ENCODE measurements at places on chromosomes 1 and 21. TPM values are rescaled to one million over a fixed set of nuclear protein-coding genes. Genes with fewer than 3 reads are reported as not detected.

- ATAC-seq: no peak
These were observed 80.9 kb downstream of the PCBP3 start for GRCh38 chr21:45724345-45724961.

DNA sequence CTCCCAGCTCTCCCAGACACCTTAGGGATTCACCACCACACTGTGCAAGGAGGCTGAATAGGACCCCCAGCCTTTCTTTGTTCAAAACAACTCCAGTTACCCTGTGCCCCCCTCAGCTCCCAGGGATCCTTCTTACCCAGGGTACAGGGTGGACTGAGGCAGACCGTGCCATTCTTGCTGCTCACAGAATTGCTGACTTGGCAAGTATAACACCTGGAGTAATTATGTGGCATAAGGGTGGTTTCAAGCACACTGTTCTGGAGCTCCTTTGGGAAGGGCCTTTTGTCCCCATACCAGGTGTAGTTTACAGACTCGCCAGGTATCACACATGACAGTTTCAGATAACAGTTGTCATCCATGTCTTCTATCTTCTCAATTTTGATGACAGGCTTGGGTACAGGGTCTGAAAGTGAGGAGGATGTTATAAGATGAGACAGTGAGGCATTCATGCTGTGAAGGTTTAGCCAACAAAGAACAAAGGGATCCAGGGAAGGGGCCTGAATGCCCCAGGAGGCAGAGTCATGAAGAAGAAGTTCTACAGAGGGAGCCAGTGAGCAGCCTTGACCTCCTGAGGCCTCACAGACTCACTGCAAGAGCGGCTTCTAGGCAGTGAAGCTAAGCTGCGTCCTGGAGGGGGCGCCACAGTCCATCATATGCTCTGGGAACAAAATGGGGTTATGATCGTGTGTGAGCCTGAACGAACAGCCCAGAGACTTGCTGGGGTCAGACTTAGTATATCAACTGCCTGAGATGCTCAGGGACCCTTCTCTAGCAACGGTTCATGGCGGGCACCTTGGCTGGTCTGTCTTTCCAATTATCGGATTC, 30.3 kb downstream of the CD48 start:
- ATAC-seq: peak; percentile 95

DNA sequence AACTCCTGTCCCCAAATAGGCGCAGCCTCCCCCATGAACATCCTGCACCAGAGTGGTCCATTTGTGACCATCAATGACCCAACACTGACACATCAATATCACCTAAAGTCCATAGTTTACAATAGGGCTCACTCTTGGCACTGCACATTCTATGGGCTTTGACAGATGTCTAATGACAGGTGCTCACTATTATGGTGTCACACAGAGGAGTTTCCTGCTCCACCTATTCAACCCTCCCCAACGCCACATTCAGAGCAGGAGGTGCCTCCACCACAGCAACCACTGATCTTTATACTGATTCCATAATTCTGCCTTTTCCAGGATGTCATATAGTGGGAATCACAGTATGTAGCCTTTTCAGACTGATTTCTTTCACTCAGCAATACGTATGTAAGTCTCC, 24.2 kb downstream of the GNG4 start:
- ATAC-seq: peak; percentile 71

- no peak for ATAC-seq
These were observed 1.7 kb upstream of the DMRTA2 start for GRCh38 chr1:50424884-50425375.

- ATAC-seq: peak; percentile 67
These were observed 4.9 kb downstream of the RGS1 start for GRCh38 chr1:192580351-192580962.

DNA sequence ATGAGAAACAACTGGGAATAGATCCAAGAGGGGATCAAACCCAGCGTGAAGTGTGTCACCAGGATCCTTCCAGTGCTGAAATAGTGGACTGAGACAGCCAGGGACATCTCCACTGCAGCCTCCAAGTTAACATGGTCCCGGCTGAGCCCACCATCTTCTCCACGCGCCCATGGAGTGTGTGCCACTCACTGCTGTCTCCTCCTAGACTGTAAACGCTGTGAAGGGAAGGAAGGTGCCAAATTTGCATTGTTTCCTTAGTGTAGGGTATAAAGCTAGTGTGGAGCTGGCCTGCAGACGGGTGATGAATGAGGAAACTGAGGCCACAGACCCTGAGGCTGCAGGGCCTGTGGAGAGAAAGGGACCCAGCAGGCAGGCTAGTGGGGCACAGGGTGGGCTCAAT, 183.6 kb downstream of the FOXD2 start:
- no peak for ATAC-seq

DNA sequence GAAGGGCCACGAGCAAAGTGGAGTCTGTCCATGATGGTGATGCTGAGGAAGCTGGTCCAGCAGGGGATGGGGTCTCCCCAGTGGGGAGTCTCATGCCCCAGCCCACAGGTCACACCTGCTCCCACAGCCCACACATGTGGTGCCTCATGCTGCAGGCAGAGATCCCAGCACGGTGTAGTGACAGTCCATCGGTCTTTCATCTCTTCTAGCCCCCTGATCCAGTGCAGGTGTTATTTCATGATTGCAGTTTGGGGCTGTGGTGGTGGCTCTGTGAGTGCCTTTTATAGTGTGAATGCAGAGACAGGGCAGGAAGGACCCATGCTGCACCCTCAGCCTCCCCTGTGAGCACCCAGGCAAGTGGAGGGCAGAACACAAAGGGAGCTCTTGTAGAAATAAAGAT, 45.0 kb downstream of the UBASH3A start:
- no peak for ATAC-seq

DNA sequence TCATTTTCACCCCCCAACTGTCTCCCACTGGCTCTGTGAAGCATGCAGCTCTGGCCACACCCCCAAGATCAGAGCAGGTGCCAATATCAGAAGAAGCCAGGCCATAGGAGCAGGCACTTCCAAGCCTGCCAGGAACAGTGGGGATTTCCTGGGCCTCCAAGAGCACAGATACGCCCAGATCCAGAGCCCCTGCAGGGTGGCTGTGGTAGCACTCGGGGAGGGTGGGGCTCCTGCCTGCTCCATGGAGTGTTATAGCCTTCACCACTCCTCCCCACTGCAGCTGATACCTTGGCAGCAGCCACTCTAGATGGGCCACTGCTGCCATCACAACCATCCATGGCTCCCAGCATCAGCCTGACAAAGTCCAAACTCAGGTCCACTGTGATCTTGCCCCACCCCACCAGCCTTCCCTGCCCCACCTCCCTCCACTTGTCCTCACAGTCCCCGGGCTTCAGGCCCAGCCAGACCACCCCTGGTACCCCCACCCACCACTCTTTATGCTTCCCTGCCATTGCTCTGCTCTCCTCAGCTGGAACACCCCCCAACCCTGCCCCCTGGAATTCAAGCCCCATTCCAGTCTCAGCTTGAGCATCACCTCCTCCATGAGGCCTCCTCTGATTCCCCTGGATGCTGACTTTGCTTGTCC, 448.3 kb downstream of the MATN1 start:
- no peak for ATAC-seq

GRCh38 chr1:67736750-67737149, 51.7 kb downstream of the GADD45A start:
- no peak for ATAC-seq

GRCh38 chr21:41188486-41189149, 20.7 kb downstream of the BACE2 start:
- ATAC-seq: peak; percentile 6

PLEKHA6 gene
- total RNA-seq: 11.1 TPM

FALEC gene
- total RNA-seq: 1.6 TPM

GUCA2B gene
- total RNA-seq: not detected

DNA sequence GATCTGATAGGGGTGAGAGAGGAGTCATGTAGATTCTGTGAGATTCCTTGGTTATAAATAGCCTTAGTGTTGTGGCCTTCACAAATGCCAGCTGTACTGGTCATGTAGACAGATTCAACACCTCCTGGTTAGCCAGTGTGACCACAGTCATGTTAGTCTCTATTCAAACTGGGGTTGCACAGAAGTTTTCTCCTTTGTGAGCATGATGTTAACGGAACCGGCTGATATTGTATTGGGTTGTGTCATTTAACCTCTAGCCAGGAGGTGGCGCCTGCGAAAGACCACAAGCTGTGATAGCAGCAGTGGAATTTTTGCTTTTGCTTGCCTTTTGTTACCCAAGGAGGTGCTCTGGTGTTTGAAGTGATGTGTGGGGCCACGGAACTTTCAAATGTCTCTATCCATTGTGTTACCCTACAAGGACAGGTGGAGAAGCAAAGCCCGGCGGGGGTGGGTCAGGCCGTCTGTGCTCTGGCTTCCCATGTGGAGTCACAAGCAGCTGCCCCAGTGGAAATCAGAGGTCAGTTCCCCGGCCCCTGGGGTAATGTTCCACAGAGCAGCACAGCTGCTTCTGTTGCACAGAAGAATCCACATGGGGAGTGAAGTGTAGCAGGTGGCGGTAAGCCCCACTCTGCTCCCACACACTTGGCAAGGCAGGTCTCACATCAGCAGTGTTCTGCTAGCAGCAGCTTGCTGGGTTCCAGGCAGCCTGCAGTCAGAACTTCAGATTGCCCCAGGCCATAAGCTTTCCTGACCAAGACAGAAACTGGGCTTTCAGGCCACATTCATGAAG, 112.6 kb downstream of the ADAMTS1 start:
- ATAC-seq: peak; percentile 38

DNA sequence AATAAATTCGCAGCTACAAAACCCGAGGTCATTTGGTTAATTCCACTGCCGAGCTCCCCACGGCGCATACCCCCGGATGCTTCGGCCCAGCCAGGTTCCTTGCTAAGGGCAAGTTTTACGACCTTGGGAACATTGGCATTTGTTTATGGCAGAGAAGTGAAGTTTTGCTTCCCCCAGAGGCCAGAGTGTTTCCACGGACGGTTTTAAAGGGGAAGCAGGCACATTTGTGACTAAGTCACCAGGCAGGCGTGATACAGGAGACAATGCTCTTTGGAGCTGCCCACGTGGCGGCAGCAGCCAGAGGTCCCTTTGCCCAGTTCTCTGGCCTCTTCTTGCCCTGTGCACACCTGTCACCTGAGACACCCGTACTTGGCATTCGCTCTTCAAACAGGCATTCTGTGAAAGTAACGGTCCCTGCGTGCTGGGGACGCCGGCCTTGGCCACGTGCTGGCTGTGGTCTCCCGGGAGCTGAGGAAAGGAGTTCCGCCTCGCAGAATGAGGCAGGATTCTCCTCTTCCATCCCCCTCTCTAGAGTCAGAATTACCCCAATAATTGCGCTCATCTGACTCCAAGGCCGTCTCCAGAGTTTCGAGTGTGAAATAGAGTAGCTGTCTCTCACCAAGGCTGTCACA, 138.3 kb downstream of the PRDM16 start:
- ATAC-seq: no peak

FAM131C gene
- 0.80 TPM for total RNA-seq

GRCh38 chr1:170735366-170736263, 71.7 kb downstream of the PRRX1 start:
- ATAC-seq: no peak

DNA sequence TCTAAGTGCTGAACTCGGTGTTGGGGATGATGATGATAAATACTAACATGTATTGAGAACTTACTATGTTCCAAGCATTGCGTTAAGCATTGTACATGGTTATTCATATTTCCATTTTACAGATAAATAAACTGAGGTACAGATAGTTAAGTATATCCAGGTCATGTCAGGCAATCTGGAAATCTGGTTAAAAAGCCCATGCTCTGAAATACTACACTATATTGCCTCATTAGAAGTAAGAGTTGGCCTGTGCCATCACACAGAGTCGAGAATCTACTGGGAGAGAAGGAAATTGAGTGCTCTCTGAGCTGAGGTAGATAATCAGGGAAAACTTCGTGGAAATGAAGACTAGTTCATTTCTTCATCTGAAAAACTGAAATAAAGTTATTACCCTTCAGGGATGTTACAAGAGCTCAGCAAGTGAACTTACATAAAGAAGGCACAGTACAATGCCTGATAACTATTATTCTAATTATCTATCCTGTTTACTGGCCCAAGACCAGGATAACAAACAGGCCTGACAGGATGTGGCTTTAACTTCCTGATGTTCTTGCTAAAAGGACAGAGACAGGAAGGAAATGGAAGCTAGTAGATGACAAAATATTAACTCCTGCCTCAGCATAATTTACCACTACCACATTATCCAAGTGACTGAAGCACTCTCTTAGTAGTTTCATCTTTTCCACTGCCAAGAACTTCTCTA, 85.6 kb downstream of the EPS15 start:
- peak; percentile 54 for ATAC-seq
